ENCODE measurements at places on chromosomes 4 and X.
A peak's percentile ranks its signal among the peaks of the same experiment; 100 is the strongest.

DNA sequence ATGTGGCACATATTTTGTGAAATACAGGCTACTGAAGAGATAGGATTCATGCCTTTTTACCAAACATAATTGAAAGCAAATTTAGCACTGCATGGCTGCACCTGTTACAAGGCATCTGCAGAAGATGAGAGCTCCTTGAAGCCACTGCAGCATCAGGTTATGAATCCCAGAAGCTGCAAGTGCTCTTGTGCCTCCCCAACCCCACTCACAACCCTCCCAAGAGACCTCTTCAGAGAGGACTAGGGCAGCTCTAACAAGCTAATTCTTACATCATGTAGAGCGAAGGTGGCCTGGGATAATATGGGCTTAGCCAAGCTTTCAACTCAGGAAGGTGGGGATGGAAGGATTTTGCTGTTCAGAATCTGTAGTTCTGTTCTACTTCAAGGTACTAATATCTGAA is 27.2 kb downstream of the MFAP3L start:
- DNase-seq, result peak; percentile 79

- DNase-seq, result no peak
These were observed 33.9 kb upstream of the STIM2 start for GRCh38 chr4:26826721-26827120.

- DNase-seq, result no peak
These were observed 319.9 kb downstream of the PCDH7 start for GRCh38 chr4:31040106-31040505.

GRCh38 chrX:10341309-10341708 is 184.5 kb downstream of the CLCN4 start:
- peak; percentile 24 for DNase-seq

DNA sequence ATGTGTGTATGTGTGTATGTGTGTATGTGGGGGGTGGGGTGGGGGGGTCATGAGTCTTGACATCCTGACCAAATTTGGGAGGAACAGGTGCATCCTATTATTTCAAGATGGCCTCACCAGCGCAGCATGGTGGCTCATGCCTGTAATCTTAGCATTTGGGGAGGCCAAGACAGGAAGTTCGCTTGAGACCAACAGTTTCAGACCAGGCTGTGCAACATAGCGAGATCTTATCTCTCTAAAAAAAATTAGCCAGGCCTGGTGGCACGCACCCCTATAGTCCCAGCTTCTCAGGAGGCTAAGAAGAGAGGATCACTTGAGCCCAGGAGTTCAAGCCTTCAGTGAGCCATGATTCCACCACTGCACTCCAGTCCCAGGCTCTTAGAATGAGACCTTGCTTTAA is 47.0 kb upstream of the DHRSX start:
- DNase-seq, result no peak

DNA sequence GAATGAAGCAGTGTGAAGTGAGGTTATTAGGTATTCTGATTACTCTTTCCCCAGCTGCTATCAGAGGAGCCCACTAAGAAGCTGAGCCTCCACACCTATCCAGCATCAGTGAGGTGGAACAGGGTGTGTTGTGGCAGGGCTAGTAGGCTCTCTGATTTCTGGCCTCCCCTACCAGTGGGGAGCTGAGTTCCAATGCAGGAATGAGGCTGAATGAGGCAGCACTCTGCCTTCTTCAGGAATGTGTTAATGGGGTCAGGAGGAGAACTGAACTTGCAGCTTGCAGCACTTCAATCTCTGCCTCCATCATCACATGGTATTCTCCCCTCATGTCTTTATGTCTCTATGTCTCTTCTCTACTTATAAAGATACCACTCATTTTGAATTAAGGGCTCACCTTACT is 26.9 kb downstream of the SOX3 start:
- no peak for DNase-seq

- DNase-seq, result no peak
These were observed 108.2 kb downstream of the NSUN7 start for GRCh38 chr4:40857956-40858355.

- DNase-seq, result no peak
These were observed 47.3 kb upstream of the DOCK11 start for GRCh38 chrX:118448273-118448783.

GRCh38 chr4:174230680-174231079 is 52.8 kb downstream of the FBXO8 start:
- DNase-seq, result no peak

DNA sequence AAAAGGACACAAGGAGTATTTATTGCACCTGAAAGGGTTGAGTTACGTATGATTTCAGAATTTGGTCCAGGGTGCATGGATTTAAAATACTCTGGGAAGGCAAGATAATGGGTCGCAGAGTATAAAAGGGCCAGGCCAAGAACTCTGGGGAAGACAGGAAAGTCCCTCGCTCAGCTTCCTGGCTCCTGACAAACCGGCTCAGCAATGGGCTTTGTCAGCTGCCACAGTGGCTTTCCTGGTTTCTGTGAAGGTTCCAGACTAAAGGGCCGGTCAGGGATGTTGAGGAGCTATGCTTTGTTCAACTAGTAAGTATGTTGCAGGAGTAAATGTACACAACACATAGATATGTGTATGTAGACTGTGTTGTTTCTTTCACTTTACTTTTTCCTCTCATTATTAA is 154.4 kb upstream of the ETNPPL start:
- DNase-seq, result no peak

GRCh38 chrX:50469206-50469605 is 1.4 kb downstream of the DGKK start:
- no peak for DNase-seq

DNA sequence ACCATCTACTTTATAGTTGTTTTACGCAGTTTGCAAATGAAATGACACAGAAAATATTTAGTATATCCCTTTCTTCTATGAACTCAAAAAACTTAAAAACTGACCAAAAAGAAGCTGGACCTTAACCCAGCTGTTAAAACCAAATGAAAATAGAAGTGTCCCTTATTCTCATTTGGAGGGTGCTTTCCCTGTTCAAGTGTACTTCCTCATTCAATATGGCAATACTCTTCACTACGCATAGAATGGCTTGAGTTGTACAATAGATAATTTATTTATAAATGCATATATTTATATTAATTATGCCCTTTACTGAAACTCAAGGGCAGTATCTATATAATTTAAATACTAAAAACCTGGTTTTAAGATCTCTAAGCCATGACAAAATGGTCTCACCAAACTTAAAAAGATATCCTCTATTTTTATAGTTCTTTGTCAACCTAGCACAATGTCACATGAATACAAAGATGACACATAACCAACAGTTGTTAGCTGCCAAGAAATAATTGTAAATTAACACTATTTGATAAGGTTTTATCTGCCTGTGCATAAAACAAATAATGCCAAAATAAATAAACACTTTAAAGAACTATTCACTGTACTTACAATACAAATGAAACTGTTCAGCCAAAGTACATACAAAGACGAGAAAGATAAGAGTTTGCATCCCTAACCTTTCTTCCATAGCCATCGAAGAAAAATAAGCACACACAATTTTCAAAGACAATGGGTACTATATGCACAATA is 25.2 kb downstream of the YTHDC1 start:
- no peak for DNase-seq

- DNase-seq, result no peak
These were observed 6.6 kb downstream of the SMS start for GRCh38 chrX:21946925-21947641.

- DNase-seq, result no peak
These were observed 24.3 kb downstream of the SHROOM3 start for GRCh38 chr4:76459291-76459723.

DNA sequence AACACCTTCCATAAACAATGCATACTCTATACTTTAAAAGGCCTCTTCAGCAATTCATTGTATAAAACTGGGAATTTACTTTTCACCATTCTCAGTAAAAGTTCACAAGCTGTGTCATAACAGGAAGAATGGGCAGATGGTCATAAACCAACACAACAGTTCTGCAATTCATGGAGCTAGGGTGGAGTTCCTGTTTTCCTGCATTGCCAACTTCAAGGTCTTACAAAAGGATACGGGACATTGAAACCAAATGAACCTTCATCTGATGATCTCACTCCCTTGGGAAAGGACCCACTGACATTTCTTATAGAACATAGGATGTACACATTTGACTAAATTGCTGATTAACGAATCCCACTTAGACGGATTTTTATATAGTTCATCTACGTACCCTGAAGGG is 4.1 kb downstream of the KDR start:
- DNase-seq, result no peak

- DNase-seq, result no peak
These were observed 21.5 kb upstream of the GRPEL1 start for GRCh38 chr4:7089213-7089986.

DNA sequence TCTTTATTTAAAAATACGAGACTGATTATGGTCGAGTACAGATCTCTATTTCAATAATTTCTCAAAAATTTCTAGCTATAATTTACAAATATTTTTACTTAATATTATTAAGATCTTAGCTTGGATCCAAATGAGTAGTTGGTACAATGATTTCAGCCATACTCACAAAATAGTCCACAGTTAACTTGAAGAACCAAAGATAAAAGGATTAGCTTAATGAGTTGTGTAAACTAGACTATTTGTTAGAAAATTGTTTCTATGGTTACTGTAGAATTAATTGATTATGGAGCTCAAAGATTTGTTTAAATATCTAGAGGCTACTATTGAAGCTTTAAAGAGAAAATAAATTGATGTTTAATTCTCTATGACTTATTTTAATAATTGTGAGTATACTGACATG is 1.6 kb downstream of the UGT2B10 start:
- DNase-seq, result no peak

GRCh38 chr4:158873795-158874401 is 105.1 kb downstream of the FNIP2 start:
- no peak for DNase-seq

- DNase-seq, result no peak
These were observed 357 bp upstream of the ADGRG2 start for GRCh38 chrX:19122641-19123009.

DNA sequence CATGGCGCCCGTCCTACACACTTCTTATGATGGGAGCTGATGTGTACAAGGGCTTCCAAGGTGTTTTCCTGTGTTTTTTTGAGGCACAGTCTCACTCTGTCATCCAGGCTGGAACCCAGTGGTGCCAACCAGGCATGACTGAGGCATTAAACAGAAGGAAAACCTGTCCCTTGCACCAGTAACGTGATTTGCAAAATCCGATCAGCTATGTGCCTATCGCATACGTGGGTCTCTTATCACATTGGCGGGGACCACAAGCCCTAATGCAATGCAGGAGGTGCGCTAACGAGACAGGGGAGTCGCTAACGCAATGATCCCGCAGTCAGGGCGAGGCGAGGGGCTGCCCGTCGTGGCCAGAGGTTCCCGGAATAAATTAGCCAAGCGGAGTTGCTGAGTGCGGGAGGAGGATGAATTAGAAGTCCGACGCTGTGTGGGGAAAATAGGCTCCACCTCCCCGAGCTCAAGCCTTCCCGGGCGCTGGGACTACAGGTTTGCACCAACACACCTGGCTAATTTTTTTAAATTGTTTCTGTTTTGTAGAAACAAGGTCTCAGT is 162.7 kb downstream of the SHOX start:
- no peak for DNase-seq

- no peak for DNase-seq
These were observed 37.2 kb upstream of the USP9X start for GRCh38 chrX:41047878-41048534.

DNA sequence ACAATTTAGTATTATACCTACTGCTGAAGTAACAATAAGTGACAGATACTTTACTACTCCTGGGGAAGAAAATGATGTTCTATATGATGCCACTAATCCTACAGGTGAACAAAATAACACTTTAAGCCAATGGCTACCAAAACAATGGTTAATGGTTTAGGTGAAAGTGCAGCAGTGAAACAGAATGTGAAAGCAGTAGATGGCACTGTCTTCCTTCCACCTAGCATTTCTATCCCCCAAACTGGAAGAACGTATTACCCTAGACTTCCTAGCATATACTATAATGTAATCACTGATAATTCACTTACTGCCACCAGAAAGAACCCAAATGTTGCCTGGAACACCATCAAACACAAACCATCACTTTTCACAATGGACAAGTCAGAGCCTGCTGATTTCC is 18.9 kb upstream of the CABS1 start:
- no peak for DNase-seq

DNA sequence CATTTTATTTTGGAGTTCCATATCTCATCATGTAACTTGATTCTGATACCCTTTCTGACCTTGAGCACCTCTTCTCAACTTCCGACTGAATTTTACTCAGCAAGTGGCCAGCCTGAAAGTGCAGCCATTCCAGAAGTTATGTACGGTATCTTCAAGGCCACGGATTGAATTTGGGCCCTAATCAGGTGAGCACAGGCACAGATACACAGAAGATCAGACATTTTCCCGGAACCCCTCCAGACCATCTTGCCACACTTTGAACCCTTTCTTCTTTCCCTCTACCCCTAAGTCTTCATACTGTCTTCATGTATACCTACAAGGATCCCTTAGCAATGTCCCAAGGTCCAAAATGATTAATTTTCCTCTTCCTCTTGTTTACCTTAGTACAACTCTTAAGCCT is 108.2 kb downstream of the FNIP2 start:
- no peak for DNase-seq

DNA sequence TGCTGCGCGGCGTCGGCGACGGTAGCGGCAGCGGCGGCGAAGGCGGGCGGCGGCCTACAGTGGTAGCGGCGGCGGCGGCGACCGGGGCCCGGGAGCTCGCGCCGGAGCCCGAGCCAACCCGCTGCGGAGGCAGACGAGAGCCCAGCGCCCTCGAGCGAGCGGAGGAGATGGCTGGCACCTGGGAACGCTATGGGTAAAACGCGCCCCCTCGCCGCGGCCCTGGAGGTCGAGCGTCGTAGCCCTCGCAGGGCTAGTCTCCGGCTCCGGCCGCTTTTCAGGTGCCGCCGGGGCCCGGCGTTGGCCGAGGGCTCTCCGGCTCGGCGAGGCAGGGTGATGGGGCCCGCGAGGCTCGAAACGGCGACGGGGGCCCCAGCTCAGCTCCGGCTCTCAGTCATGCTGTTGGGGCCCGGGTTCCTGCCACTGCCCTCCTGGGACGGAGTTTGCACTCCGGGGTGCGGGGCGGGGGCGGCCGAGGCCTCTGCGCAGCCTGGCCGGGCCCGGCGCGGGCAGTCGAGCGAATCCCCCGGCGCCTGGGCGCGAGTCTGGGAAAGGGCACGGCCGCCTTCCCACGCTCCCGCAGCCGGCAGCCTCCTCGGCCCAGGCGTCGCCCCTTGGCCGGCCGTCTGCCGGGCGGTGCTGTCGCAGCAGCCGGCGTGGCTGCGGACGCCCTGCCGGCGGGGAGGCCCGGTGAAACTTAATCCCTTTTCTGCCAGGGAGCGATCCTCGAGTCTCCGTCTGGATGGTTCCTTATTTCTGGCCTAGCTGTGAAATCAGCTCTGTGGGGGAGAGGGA is 768 bp downstream of the MID2 start:
- peak; percentile 9 for DNase-seq

DNA sequence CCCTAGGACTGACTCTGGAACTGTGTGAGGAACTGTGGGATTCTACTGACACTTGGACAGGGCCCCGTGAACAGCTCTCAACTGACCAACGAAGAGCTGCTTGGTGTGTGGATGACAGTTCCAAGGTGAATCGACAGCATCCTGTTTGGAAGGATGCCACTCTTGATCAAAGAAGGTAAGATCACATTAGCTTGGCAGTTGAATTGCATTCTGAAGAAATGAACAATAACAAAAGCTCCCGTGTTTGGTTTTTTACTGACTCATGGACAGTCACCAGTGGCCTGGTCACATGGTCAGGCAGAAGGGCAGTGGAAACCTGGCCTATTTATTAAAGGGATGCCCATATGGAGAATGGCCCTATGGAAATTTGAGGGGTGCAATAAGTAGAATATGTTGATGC is 33.1 kb upstream of the GPR34 start:
- DNase-seq, result no peak
